ENCODE measurements at places on chromosomes 11 and 22.

DNA sequence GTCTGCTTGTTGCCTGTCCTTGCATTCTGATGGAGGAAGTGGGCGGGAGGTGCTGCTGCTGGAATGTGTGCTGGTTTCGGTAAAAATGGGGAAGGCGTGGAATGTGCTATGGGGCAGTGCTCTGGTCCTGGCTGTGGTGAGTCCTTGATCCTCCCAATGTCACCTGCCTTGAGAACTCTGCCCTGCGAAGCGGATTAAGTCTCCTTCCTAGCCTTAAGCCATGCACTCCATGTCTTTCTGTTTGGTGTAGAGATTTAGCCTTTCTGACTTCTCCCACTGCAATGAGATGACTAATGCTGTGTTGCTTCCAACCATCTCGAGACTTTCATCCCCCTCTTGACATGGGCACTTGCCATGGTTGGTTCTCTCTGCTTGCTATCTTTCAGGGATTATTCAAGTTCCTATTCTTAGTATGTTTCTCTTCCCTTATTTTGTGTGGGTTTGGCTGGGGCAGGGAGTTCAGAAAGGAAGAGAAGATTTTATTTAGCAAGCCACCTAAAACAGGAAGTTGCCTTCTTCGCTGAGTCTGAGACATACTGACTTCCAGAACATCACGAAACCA lies 687.9 kb downstream of the NTM start:
- DNase-seq = no peak

DNA sequence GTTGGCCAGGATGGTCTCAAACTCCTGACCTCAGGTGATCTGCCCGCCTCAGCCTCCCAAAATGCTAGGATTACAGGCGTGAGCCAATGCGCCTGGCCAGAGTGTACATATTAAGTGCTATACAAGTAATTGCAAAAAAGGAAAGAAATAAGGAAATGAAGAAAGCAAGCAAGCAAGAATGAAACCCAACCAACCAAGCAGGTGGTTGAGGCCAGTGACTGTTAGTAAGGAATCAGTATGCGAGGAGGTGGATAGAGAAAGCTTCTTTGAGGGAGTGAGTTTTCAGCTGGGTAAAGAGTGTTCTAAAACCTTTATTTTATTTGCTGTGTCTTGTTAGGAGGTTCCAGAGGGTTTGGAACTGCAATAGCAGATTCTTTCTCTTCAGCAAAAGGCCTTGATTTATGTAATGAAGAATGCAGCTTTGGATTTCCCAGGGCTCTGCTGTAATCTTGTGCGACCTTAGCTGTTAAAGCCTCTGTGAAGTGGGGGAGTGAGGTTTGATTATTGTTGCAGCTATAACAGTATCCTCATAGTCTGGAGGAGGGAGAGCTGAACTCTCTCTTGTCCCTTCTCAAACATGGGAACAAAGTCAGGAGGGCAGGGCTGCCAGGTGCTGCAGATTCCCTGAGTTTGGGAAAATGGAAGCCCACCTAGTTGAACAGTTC lies 5.7 kb downstream of the AMPD3 start:
- no peak for DNase-seq

- DNase-seq = no peak
These were observed 133.6 kb downstream of the RAB38 start for GRCh38 chr11:88041679-88042078.

DNA sequence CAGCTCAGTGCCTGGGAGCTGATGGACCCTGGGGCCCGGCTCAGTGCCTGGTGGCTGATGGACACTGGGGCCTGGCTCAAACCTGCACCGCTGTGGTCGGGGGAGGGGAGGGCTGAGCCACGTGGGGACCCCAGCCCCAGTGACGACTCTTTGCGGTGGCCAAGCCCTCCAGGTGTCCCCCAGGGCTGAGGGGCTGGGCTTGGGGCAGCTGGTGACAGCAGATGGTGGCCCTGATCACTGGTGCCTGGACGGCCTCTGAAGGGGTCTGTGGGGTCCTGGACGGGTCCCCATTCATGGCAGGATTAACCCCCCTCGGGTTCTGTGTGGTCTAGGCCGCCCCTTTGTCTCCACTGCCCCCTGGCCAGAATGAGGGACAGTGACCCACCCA lies 3.4 kb upstream of the MUC5B start:
- DNase-seq = peak; percentile 70

DNA sequence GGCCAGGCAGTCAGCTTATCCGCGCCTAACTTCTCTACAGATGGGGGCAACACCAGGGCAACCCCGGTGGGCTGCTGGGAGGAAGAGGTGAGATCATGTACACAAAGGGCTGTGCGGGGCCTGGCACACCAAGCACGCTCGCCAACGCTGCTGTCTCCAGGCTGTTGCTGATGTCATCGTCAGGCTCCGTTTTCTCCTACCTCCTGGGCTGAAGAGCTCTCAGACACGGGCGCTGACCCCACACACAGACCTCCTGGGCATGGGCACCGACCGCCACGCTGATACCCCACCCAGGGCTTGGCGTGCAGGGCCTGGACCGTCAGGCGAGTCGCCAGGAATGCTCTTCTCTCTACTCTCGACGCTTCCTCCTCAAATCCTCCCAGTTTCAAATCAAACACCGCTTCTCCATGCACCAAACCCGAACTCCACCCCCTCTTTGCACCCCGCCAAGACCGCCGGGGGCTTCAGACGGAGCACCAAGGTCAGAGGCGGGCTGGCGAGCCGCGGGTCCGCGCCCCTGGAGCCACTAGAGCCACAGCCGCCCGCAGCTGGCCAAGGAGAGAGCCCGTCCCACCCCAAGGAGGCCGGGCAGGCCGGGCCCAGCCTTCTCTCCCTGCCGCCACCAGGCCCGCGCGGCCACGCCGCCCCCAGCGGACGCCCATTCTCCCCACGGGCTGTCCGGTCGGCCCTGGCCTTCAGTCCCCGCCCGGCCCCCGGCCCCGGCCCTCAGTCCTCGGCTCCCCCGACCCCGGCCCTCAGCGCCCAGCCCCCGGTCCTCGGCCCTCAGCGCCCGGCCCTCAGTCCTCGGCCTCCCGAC lies 772 bp downstream of the SBF1 start:
- DNase-seq = no peak

DNA sequence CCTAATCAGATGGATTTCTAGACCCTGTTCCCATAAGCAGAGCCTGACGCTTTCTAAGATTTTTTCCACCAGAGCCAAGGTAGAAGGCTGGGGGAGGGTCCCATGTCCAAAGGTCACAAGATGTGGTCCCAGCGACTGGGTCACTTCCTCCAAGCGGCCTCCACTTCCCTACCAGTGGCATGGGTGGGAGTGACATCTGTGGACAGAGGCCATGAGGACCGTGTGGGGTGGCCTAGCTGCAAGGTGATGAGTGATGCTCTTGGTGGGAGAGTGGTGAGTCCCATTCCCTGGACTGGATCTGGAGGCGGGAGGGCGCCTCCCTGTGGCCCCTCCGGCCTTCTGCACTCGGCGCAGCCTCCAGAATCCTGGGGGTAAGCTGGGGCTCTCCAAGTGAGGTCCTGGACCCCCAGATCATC lies 32.4 kb upstream of the PRR5 start:
- DNase-seq = no peak

GRCh38 chr22:23685205-23685784 lies 5.5 kb upstream of the RGL4 start:
- peak; percentile 80 for DNase-seq

GRCh38 chr11:83655976-83656375 lies 369.8 kb upstream of the CCDC90B start:
- DNase-seq = no peak

- no peak for DNase-seq
These were observed 47.6 kb downstream of the ADAMTS8 start for GRCh38 chr11:130380778-130381177.

GRCh38 chr22:35525687-35526332 lies 14.8 kb upstream of the RASD2 start:
- DNase-seq = no peak

DNA sequence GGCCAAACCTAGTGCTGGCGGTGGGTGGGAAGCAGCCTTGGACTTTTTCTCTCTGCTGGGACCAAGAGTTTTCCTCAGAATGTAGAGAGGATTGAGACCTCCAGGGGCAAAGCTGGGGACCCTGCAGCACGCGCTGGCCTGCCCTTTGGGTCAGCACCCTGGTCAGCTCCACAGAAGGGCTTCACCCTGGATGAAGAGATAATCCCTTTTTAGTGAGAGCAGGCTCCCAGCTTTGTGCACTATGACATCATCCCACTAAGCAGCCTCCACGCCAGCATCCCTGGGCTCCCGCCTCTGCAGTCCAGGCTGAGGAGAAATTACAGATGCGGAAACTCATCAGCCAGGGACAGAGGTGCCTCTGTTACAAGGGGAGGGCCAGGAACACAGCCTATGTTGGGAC lies 23.5 kb downstream of the DRICH1 start:
- DNase-seq = no peak

DNA sequence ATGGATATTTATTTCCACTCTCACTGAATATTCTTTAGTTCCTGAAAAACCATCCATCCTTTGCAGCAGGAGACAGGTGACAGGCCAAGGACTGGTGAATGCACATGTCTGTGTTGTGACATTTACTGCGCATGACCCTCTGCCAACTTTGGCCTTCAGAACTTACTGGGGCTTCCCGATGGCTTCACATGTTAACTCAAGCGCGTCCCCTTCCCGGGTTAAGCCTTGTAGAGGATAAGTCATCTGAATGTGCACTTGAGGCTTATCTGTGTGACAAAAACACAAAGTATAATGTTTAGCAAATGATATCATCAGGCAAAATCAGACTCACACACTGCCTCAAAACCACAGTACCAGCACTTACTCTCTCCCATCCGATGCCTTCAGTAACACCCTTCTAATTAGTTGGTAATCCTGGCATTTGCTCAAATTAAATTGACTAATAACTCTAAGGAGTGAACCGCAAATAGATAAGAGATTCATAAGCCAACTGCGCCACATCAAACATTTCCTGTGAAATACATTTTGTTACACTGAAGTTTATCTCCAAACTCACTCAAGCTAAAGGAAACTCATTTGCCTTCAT lies 286.4 kb downstream of the CADM1 start:
- no peak for DNase-seq

DNA sequence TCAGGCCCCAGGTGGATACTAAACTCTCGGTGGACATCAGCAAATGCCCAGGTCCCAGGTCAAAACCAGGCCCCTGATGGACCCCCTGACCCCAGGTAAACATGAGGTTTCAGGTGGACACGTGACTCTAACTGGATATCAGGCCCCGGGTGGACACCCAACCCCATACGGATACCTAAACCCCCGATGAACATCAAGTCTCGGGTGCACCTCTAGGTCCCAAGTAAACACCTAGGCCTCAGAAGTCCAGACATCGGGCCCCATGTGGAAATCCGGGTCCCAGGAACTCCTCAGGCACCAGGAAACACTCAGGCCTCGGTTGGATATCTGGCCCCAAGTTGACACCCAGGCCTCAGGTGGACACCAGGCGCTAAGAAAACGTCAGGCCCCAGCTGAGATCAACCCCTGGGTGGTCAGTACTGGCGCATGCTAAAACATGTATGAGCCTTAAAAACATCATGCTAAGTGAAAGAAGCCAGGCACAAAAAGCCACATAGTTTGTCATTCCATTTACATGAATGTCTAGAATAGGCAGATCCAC lies 54.4 kb upstream of the SEPTIN5 start:
- peak; percentile 22 for DNase-seq

- no peak for DNase-seq
These were observed 71.4 kb upstream of the SYN3 start for GRCh38 chr22:33129621-33130020.

- DNase-seq = no peak
These were observed 31.2 kb upstream of the RASL10A start for GRCh38 chr22:29346659-29347058.

DNA sequence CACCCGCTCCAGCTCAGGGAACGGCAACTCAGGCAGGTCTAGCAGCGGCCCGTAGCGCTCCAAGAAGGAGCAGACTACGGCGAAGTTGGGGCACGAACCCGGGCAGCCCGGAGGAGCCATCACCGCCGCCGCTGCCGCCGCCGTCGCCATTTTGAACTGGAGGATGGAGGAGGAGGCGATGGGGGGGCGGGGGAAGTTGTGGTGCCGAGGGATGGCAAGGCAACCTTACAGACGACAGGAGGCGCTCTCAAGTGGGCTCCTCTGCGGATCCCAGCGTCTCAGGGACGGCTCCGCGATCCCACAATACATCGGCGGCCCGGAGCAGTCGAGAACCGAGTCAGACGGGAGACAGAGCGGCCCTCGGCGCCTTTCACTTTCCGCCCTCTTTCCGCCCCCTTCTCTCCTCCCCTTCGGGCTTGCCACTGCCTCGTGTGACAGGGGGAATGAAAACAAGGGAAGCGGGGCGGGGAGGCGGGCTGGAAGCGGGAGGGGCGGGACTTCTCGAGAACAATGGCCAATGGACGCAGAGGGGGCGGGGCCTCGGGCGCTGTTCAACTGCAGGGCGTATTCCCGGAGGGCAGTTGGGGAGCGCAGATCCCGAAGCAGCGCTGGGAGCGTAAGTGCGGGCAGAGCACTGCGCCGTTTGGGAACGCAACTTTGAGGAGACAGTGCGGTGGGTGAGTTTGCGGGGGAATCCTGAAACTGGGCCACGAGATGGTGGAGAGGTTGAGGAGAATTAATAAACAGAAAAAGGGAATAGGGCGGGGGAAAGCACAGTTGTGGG lies at the start of the genes AAMDC and RSF1:
Gene AAMDC, plus strand, starts transcription at position 580 of the 784 bp plus-strand sequence. CDS start 21,353 bp downstream, outside the sequence.
Gene RSF1, minus strand, starts transcription at position 158 of the 784 bp plus-strand sequence. Its CDS starts 8 bp downstream, at position 150.
- DNase-seq = peak; percentile 100

DNA sequence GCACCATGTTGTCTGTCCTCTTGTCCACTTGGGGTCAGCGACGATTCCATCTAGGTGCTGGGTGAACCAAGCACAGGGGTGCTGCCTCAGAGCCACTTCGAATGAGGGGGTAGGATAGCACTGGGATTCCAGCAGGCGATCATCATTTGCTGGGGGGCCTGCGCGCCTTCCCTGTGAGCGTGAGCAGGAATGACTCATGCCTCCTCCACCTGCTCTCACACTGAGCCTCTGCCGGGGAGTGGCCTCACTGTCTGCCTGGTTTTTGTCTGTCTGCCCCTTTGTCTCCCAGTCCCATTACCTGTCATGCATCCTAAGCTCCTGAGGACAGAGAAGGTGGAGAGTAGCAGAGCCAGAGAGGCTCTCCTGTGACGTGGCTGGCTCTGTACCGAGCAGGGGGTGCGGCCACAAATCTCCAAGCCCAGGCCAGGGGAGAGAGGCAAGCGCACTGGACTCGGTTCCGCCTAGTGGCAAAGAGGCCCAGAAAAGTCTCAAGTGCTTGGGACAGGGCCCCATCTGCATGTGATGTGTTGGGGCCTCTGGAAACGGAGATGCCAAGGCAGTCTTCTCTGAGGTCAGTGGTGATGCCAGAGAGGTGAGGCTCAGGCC lies 30.8 kb downstream of the RSPH14 start:
- DNase-seq = no peak

GRCh38 chr22:35837101-35837727 lies 119.5 kb downstream of the APOL5 start:
- no peak for DNase-seq

GRCh38 chr11:20005747-20006146 lies 154.5 kb downstream of the DBX1 start:
- no peak for DNase-seq

GRCh38 chr11:44737245-44738085 lies 10.7 kb downstream of the TSPAN18 start:
- no peak for DNase-seq

DNA sequence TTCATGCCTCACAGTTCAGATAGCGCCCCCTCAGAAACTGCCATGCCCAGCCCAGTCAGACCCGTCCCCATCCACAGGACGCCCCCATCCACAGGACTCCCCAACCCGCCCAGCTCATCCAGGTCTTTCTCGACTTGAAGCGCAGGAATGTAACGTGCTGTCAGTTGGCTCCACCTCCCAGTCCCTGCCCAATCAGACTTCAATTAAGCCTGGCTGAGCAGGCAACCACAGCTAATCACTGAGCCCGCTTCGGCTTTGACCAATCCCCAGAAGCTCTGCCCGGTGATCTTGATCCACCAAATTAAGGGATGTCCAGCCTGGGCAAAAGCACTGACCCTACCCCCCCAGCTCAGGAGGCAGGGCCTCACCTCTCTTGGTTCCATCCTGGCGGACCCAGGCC lies 10.5 kb upstream of the MFNG start:
- DNase-seq = no peak

All from posterior vena cava (tissue), 2 donors.